ENCODE measurements at places on chromosomes 11 and 22.

- DNase-seq: no peak
Measured at GRCh38 chr11:126146454-126147192, 64.8 kb downstream of the RPUSD4 start.

GRCh38 chr11:46280706-46281105 lies 3.2 kb downstream of the CREB3L1 start:
- DNase-seq: no peak

- DNase-seq: no peak
Measured at GRCh38 chr22:50677493-50678217, 5.0 kb downstream of the SHANK3 start.

- DNase-seq: no peak
Measured at GRCh38 chr11:27397624-27398399, 34.8 kb upstream of the CCDC34 start.

GRCh38 chr11:57414612-57415212 lies 12.2 kb downstream of the SLC43A3 start:
- DNase-seq: no peak

- no peak for DNase-seq
Measured at GRCh38 chr11:93017821-93018690, 48.6 kb downstream of the MTNR1B start.

- DNase-seq: no peak
Measured at GRCh38 chr11:12525466-12526055, 148.2 kb downstream of the PARVA start.

DNA sequence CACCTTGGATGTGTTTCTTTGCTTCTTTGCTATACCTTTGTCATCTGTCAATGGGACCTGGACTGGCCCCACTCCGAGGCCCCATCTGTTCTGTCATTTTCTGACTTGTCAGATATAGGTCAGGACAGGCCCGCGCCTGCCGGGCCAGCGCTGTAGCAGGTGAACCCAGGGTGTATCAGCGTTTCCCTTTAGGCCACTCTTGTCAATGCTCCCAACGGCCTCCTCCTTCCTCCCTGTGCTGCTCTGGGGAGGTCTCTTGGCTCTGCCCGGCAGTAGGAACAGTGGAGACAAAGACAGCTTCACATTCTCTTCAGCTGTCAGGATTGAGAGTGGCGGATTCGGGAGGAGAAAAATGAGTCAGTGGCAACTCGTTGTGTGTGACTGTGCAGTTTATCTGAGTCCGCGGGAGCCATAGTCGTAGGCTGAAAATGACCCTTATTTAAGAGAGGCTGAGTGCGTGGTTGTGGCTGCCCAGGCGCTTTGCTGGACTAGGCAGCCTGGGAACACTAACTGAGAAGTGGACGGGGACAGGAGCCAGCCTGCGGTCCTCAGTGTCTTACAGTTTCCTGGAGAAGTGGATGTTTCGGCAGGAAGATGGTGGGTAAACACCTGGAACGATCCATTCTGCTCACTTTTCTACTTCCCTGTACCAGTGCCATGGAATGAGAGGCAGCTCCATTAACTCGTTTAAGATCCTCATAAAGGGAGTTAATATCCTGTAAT lies 102.3 kb downstream of the PRR5L start:
- no peak for DNase-seq

DNA sequence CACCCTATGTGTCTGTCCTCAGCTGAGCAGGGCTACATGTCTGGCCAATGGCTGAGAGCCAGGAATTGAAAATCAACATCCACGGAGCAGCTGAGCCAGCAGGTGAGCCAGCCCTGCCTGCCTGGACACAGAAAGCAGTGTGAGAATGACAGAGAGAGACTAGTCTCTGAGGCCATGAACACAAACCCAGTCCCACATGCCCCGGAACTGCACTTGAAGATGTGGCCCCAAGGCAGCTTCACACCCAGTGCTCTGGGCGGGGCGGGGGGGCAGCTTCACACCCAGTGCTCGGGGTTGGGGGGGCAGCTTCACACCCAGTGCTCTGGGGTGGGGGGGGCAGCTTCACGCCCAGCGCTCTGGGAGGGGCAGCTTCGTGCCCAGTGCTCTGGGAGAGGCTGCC lies 37.6 kb downstream of the TRMU start:
- no peak for DNase-seq

GRCh38 chr11:116703421-116703820 lies 69.4 kb downstream of the BUD13 start:
- no peak for DNase-seq

DNA sequence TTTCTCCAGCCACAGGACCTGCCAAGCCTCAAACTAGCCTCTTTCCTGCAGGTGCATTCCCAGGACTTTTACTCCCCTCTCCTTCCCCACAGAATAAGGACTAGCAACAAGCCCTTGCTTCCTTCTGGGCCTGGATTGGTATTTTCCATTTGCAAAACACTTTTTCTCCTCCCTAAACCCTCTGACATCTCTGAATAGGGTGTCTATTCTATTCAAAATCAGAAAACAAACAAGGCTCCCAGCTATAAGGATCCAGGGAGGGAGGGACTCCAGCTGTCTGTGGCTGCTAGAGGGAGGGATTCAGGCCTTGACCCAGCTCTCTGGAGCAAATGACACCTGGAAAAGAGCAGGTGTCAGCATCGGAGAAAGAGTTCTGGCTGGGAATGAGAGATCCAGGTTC lies 168.5 kb upstream of the BDNF start:
- DNase-seq: no peak

- DNase-seq: no peak
Measured at GRCh38 chr11:618856-619627, 3.3 kb upstream of the IRF7 start.

DNA sequence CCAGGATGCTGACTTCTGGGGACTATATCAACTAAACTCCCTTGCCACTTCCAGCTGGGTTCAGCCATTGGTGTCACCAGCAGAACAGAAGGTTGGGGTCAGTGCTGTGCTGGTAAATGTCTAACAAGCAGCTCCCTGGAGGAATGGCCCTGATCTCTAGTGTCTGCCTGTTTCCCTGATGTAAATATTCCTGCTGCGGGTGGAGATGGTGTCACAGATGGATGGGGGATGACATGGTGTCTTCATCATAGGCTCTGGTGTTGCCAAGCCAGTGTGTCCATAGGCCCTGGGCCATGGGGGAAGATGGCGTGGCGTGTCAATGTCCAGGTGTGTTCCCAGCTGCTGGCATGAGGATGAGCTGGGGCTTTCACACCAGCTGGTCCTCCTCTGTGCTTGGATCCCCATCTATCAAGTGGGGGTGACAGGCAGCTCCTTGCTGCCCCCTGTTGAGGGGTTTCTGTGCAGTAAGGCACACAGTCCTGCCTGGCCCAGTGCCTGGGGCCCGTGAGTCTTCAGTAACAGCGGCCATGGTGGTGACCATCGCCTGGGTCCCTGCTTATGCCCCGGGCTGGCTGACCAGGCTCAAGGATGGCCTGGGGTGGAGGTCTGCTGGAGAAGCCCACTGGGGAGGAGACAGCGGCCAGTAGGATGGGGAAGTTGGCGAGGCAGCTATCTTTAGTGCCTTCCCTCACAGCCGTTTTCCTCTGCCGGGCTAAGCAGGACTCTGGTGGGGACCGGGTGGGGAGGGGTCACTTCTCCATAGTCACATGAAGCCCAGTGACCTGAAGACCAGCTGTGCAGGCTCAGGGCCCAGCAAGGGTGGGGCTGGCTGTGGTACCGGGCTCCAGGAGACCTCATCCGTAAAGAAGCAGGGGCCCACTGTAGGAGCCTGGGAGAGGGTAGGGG lies 12.7 kb downstream of the RPL3 start:
- DNase-seq: no peak

DNA sequence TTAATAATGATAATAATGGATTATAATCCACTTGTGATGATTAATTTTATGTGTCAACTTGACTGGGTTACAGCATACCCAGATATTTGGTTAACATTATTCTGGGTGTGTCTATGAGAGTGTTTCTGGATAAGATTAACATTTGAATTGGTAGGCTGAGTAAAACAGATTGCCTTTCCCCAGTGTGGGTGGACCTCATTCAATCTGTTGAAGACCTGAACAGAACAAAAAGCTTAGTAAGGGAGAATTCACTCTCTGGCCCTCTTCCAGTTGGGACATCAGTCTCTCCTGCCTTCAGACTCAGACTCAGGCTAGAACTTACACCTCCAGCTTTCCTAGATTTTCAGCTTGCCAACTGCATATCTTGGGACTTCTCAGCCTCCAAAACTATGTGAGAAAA lies 37.3 kb upstream of the RRAS2 start:
- no peak for DNase-seq

DNA sequence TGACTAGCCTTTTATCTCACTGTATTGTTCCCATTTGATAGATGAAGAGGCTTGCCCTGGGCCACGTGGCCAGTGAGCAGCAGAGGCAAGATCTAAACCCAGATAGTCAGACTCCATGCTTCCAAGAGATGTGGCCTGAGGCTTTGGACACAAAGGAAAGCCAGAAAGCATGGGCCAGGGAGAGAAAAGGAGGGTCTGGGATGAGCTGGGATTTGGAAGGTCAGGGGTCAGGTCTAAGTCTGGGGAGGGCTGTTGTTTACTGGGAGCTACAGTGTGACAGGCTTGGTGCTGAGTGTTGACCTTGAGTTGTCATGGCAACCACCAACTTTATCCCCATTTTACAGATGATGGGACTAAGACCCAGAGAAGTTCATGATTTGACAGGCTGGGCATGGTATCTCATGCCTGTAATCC lies 2.1 kb downstream of the SLC35E4 start:
- no peak for DNase-seq

DNA sequence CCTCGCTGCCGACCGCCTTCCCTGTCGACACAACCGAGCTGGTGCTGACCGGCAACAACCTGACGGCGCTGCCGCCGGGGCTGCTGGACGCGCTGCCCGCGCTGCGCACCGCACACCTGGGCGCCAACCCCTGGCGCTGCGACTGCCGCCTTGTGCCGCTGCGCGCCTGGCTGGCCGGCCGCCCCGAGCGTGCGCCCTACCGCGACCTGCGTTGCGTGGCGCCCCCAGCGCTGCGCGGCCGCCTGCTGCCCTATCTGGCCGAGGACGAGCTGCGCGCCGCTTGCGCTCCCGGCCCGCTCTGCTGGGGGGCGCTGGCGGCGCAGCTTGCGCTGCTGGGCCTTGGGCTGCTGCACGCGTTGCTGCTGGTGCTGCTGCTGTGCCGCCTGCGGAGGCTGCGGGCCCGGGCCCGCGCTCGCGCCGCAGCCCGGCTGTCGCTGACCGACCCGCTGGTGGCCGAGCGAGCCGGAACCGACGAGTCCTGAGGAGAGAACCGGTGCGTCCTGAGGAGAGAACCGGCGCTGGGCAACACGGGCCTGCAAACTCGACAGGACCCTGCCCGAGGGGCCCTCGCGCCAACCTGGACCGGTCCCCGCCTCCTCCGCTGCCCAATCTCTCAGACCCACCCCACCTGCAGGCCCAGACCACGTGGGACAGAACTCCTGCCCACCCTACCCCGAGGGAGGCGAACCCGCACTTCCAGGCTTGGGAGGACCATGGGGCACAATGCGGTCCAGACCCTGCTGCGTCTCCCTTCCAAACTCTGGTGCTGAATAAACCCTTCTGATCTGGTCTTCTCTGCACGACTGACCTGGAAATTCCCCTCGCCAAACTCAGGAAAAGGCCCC lies 866 bp downstream of the GP1BB start:
- DNase-seq: no peak

- DNase-seq: peak; percentile 51
Measured at GRCh38 chr11:44538375-44539054, 26.9 kb upstream of the CD82 start.

GRCh38 chr22:39598017-39598965 lies 27.7 kb downstream of the CACNA1I start:
- DNase-seq: peak; percentile 65

DNA sequence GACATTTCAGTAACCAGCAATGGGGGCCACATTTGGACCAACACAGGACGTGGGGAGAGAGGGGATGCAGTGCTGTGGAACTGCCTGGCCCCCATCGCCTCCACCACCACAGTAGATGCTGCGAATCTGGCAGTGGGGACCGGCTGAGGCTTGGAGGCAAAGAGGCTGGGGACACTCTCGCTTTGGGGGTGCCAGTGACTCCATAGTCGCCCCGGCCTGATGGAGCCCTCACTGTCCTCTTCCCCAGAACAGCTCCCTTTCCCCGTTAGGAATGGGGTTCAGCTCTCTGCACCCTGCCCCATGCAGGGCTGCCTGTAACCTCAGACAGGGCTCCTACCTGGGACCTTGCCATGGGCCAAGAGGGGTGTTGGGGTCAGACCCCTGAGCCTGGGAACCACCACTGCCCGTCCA lies 1.8 kb upstream of the MUC2 start:
- DNase-seq: no peak

- no peak for DNase-seq
Measured at GRCh38 chr11:47510209-47510608, 42.7 kb downstream of the CELF1 start.

- no peak for DNase-seq
Measured at GRCh38 chr11:120612513-120613263, 101.1 kb downstream of the GRIK4 start.

DNA sequence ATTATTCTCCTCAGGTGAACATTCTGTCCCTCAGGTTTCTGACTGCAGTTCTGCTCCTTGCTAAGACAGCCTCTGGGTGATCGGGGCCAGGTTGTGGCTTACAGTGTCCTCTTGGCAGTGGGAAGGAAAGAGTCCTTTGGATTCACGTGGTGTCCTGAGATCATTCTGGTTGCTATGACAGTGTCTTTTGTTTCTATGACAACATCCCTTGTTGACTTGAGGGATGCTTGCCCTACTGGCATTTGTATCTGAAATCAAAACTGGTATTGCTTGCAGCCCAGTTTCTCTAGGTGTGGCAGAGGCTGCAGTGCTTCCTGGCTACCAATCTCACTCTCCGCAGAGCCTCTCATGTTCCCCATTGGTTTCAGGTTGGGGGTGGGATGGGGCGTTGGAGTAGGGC lies 151.8 kb upstream of the CCDC90B start:
- no peak for DNase-seq

- DNase-seq: no peak
Measured at GRCh38 chr11:34948696-34949095, 32.3 kb downstream of the PDHX start.

- no peak for DNase-seq
Measured at GRCh38 chr11:67320011-67320410, 16.7 kb downstream of the SSH3 start.

- no peak for DNase-seq
Measured at GRCh38 chr11:124791626-124792341, 8.4 kb downstream of the MSANTD2 start.

GRCh38 chr11:132655187-132655855 lies 877.0 kb downstream of the OPCML start:
- DNase-seq: no peak

- no peak for DNase-seq
Measured at GRCh38 chr22:23255506-23256170, 75.3 kb downstream of the BCR start.

GRCh38 chr22:20571531-20572007 lies 64.2 kb downstream of the MED15 start:
- peak; percentile 43 for DNase-seq

- DNase-seq: no peak
Measured at GRCh38 chr11:94148189-94148588, 19.5 kb downstream of the PANX1 start.

- no peak for DNase-seq
Measured at GRCh38 chr11:125514336-125515101, 18.5 kb upstream of the FEZ1 start.

- DNase-seq: no peak
Measured at GRCh38 chr11:86687185-86687778, 14.9 kb upstream of the ME3 start.
